ENCODE measurements at places on chromosomes 1 and 21.
A peak's percentile ranks its signal among the peaks of the same experiment; 100 is the strongest.

DNA sequence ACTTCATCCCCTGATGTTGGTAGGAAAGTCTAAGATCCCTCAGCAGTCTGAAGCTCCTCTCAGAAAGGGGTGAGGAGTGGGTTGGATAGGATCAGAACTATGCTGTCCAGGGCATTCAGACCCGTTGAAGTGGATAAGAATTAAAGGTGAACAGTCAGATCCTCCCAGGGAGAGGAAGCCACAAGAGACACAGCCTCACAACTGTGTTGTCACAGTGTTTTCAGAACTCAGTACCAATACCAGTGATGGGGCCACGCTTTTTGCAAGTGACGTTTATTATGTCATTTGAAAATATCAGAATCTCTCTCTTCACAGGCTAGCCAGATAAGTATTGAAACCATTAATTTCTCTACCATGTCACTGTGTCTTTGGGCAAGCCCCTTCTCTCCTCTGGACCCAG, 15.4 kb upstream of the EPS15 start:
- no peak for DNase-seq

DNA sequence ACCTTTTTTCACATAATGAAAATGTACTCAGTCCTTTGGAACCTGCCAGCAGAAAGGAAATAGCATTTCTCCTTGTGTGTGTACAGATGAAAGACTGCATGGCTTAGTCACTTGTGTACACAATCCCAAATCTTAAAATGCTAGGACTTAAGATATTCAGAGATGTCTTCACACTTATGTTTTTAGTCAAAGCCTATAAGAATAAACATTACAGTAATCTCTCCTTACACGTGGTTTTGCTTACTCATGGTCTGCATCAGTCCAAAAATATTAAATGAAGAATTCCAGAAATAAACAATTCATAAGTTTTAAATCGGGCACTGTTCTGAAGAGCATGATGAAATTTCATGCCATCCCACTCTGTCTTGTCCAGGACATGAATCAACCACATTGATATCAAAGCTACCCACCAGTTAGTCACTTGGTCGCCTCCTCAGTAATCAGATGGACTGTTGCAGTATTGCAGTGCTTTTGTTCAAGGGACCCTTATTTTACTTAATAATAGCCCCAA, 75.7 kb upstream of the RRP15 start:
- no peak for DNase-seq

DNA sequence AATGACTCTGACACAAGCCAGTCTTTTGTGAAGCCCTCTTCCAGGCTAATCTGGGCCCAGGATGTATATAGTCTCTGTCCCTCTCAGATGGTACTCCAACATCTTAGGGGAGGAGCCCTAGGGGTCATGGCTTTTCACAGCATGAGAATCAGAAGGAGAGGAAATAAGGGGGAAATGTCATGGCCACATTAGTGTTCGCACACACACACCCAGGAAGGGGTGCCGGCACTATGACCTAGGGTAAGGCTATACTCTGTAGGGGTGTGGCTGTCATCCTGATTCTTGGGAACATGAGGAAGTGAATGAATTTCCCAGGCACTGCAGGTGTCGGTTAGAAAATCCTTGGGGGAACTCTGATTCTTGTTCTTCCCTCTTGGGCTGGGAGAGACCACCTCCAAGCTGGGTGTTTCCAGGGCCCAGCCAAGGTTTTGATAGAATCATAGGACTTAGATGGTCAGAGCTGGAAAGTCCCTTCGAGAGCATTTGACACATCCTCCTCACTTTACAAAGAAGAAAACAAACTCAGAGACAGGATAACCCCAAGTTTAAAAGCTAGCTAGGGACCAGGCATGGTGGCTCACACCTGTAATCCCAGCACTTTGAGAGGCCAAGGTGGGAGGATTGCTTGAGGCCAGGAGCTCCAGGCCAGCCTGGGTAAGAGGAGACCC, 22.0 kb downstream of the GFI1 start:
- no peak for DNase-seq

GRCh38 chr1:181097242-181097641, 8.7 kb downstream of the IER5 start:
- no peak for DNase-seq

DNA sequence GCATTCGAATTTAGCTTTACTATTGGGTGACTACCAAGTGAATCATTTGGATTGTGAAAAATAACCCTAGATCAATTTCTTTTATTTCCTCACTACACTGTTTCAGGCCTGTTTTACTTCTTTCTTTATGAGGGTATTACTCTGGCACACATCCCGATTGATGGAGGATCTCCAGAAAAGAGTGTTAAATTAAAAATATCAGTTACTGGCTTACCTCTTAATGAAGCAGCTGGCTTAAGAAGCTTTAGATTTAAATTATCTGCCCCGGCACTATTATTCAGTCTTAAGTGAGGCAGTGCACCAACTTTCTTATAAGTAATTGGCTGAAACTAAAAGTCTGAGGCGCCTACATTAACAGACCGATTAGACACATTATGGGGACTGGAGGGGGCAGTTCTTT, 1097.4 kb downstream of the TTLL7 start:
- no peak for DNase-seq

- DNase-seq: peak; percentile 72
These were observed 79.2 kb downstream of the TMEM53 start for GRCh38 chr1:44594871-44595735.

DNA sequence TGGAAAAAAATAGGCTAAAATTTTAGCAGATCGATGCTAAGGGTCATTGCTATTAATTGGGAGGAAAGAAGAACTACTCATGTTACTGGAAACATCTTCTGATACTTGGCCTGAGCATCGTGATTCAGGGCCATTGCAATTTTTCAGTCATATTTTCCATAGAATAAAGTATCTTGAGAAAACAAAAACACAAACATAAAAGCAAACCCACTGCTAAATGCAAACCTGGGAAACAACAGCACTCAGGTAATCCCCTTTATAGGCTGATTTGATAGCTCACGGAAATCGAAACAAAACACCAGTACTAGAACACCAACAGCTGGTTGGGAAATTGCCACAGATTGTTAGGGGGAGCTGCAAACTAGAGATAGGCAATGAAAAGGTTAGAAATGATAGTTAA, 172.9 kb upstream of the ESRRG start:
- DNase-seq: no peak

DNA sequence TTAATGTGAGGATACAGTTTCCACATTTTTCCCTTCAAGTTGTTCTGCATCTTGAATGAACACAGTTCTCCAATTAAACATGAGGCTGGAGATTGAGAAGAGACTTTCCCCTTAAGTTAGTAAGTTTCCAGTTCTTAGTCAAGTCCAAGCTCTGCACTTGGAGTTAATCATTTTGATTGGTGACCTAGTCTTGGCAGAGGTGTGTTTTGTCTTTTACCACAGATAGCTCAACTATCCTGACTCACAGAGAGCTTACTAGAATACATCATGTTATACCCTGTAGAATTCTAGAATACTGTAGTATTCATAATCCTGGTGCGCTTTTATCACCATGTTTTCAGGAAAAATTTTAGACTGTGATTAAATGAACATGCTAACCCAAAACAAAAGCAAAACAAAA, 129.2 kb downstream of the CYYR1 start:
- no peak for DNase-seq

DNA sequence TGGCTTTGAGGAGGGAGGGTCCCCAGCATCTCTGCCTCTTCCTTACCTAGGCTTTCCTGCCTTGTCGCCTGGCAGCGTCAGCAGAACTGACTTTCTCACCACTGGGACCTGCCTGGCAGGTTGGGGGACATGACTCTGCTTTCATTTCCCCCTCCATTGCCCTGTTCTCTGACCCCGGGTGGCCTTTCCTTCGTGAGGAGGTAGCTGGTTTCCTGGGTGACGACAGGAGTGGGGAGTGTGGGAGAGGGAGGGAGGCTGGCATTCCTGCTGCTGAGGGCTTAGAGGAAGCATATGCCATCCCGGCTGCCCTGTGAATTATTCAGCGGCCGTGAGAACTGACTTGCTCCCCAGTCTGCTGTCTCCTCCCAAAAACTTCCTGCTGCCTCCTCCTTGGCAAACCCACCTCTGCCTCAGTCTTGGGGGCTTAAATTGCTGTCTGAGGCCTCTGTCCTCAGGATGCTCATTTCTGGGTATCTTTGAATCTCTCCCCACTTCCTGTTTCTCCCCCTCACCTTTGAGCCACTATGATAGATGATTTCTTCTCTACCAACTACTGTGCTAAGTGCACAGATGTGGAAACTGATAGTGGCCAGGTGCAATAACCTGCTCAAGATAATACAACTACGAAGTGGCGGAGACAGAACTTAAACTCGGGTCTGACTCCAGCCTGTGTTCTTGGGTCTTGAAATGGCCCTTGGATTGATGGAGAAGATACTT, 182.0 kb upstream of the CSF3R start:
- DNase-seq: no peak

DNA sequence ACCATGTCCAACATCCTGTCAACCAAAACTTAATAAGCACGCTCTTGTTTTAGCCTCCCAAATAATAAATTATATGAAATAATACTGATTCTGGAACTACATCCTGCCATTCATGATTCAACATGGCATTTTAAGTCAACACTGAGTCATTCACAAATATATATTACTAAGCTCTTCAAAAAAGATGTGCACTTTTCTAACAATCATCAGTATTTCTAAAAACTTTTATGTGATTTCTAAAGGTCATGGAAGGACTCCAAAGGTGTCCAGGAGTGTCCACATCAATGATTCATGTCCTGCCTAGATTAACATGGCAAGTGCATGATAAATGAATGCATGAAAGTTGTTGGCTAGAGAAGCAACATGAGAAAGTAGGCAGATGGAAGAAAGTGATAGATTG, 51.6 kb downstream of the NEGR1 start:
- no peak for DNase-seq

DNA sequence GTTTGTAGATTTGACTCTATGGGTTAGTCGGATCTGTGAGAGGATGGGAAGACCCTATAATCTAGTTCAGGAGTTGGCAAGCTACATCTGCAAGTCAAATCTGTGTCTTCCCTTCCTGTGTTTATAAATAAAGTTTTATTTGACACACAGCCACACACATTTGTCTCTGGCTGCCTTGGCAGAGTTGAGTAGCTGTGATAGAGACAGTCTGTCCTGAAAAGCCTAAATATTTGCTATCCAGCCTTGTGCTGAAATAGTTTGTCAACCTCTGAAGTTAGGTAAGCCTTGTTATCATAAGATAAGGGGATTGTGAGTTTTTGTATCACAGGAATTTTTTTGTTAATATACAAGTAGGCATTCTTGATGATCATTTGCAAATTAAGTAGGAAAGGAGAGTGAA, 136.8 kb downstream of the NOS1AP start:
- no peak for DNase-seq

- DNase-seq: no peak
These were observed 28.5 kb upstream of the EEIG2 start for GRCh38 chr1:108531444-108531843.

DNA sequence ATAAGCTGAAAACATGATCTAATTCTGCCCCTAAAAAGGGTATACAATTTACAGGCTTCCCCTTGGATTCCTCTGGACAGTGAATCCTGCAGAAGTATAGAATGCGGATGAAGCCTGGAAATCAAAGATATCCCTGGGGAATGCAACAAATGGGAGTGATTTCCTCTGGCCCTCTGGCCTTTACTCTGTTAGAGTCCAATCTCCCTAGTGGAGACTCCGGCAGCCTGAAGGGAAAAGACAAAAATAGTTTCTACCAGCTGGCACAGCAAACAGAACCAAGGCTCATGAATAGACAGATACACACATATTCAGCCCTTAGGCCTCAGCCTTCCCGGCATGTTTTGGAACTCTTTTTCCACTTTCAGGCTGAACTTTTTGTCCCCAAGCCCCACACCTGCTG, 3.9 kb upstream of the LRRC52 start:
- DNase-seq: no peak

DNA sequence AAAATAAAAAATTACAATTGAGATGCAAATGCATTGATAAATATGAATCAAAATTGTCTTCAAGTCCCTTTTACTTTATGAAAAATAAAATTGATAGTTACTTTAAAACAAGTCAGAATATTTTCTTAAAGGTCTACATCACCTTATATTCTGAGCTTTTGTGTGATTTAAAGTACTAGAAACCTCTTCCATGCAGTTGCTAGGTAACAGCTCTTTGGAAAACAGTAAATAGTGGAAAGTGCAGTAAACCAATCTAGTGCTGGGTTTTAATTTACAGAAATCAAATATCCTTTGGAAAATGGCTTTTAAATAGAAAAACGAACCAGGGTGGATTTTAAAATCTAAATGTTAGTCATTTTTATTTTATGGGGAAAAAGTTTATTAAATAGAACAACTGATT, 227.9 kb downstream of the KCNT2 start:
- no peak for DNase-seq

DNA sequence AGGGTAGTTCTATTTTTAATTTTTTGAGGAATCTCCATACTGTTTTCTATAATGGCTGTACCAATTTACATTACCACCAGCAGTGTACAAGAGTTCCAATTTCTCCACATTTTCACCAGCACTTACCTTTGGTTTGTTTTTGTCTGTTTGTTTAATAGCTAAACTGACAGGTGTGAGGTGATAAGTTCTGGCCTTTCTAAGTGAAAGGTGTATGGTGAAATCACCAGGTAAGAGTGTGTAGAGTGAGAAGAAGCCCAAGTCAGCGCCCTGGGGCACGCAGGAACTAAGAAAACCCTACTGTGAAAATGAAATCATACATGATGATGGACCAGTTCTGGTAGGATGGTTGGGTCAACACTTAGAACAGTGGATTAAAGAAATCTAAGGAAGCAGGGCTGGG, 34.5 kb downstream of the BTG3 start:
- no peak for DNase-seq

DNA sequence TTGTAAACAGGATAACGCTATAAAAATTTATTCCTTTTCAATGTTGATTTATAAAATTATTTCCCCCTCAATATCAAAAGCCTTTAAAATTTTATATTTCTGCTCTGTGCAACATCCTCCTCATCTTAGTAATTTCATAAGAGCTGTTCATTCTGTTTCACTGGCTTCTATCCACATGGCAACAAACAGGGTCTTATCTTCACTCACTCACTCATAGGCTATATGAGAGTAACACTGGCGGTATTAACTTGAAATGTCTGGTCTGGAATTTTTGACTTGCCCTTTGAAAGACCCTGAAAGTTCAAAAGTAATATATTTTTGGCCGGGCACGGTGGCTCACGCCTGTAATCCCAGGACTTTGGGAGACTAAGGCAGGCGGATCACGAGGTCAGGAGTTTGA, 77.4 kb upstream of the KRTAP11-1 start:
- no peak for DNase-seq

DNA sequence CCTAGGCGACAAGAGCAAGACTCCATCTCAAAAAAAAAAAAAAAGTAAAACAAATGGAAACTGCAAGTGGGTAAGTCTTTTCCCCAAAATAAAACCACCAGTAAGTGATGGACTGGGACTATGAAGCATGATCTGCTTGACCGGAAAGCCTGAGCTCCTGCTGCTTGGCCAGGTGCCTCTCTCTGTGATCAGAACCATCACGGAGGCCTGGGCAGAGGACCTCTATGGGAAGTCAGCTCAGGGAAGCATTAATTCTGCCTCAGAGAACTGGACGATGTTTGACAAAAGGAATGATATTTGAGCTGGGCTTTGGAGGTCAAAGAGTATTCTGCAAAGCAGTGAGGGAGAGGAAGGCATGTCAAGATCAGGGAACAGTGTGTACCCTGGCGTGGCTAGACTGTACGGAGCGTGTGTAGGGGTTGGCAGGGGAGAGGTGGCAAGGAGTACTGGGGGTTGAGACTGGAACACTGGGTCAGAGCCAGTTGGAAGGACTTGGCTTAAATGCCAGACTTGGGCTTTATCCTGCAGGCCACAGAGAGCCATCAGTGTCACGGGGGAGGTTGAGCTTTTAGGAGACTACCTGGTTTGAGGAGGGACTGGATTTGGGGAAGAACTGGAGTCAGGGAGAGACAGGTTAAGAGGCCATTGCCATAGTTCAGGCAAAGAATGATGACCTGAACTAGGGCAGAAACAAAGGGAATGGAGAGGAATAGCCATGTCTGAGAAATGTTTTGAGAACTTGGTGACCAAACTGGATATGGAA, 16.4 kb downstream of the ATP1A2 start:
- no peak for DNase-seq
